ENCODE measurements at places on chromosomes 3 and 15.
A peak's percentile ranks its signal among the peaks of the same experiment; 100 is the strongest.

DNA sequence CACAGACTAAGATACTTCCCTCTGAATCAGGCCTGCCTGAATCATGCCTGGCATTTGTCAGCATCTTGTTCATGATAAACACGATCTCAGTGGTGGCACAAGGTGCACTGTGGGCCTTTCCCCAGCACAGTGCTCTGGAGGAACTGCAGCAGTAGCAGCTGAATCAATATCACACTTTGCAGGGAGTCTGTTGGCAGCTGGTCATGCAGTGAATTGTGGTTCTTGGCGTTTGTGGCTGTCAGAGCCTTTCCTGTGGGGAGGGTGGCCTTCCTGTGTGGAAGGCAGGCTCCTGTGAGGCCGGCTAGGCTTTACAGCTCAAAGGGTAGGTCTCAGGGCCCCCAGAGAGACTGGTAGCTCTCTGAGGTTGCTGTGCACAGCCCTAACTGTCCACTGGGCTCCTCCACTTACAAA, 54.4 kb upstream of the TLE3 start:
- peak; percentile 26 for DNase-seq

DNA sequence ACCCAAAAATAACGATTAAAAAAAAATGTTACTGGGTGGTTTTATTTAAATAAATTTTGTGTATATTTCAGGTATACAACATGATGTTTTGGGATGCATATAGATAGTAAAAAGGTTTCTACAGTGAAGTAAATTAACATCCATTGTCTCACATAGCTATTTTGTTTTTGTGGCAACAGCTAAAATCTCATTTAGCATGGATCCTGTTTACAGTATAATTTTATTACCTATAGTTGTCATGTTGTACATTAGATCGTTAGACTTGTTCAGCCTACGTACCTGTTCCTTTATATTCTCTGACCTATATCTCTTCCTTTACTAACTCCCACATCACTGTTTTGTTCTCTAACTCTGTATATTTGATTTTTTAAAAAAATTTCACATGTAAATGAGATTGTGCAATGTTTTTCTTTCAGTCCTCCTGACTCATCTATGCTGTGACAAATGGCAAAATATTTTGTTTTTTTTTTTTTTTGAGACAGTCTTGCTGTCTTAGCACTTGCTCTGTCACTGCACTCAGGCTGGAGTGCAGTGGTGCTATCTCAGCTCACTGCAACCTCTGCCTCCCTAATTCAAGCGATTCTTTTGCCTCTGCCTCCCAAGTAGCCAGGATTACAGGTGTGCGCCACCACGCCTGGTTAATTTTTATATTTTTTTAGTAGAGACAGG, 45.6 kb downstream of the OIP5 start:
- DNase-seq = no peak

DNA sequence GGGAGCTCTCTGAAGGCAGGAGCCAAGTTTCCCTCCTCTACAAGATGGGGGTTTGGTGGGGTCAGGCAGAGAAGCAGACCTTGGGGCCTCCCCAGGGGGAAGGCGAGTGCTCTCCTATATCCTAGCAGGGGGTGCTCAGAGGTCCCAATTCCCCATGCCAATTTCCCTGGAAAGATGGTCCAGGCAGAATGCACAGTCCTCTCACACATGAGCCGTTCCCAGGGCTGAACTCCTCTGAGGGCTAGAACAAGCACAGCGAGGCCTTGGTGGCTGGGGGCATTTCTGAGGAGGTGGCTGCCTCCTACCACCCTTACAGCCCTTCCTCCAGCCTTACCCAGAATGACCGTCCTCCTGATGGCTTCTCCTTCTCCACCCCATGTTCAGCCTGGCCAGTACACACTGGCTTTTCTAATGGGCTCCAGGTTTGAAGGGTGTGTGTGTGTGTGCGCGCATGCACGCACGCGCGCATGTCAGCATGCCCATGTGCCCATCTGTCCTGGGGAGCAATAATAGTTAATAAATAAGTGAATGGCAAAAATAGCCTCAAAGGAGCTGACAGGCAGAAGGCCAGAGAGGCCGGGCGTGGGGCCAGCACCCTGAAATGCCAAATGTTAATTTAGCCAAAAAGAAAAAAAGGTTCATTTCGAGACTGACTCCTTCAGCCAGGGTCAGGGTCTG, 24.4 kb downstream of the ADCY5 start:
- DNase-seq = no peak

DNA sequence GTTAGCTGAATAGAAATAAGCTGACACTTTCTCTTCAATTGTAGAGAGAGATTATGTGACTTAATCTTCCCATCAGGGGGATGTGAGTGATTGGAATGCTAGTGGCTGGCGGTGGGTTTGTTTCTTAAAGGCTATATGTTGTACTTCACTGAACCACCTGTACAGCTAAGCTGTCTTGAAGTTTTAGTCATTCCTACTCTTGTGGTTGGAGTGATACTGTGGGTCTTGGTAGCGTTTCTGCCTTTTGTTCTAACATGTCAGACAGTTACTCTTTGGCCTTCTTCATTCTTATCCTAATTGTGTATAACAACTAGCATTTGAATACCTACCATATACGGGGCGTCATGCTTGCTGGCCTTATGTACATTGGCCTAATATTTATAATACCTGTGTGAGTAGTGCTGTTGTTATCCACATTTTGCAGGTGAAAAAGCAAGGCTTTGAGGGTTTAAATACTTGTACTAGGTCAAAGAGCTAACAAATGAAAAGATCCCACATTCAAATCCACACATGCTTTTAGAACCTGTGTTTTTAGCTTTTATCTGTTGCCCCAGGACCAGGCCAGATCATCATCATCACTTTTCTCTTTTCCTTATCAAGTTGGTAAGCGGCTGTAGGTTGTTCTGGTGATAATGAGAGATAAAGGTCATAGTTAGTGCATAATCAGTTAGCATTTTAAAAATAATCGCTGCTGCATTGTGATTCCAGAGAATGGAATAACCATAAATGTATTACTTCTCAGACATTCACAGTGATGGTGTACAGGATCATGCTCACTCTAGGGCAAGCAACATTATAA, 50.2 kb downstream of the AKAP13 start:
- peak; percentile 37 for DNase-seq

DNA sequence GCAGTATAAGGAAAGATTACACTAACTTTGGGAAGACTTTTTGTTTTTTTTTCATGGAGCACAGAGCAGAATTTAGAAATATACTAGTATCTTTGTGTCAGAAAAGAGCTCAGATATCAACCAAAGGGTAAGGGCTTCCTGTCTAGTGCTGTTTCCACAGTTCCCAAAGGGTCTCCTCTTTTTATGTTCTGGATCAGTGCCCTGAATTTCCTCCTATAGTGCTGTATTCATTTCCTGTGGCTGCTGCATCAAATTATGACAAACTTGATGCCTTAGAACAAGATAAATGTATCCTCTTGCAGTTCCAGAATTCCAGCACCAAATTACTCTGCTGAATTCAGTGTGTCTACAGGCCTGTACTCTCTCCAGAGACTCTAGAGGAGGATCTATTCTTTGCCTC, 219.8 kb upstream of the THRB start:
- DNase-seq = no peak

- no peak for DNase-seq
Measured at GRCh38 chr3:195701042-195701915, 19.5 kb upstream of the MUC20 start.

DNA sequence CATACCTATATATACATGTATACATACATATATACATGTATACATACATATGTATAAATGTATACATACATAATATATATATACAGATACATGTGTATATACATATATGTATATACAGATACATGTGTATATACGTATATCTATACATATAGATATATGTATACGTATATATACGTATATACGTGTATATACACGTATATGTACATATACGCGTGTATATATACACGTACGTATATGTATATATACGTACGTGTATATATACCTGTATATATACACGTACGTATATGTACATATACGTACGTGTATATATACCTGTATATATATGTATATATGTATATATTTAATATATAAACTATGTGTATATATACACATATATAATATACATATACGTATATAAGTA, 955.2 kb downstream of the AGBL1 start:
- no peak for DNase-seq

- DNase-seq = no peak
Measured at GRCh38 chr3:184180165-184180564, 5.5 kb downstream of the AP2M1 start.

DNA sequence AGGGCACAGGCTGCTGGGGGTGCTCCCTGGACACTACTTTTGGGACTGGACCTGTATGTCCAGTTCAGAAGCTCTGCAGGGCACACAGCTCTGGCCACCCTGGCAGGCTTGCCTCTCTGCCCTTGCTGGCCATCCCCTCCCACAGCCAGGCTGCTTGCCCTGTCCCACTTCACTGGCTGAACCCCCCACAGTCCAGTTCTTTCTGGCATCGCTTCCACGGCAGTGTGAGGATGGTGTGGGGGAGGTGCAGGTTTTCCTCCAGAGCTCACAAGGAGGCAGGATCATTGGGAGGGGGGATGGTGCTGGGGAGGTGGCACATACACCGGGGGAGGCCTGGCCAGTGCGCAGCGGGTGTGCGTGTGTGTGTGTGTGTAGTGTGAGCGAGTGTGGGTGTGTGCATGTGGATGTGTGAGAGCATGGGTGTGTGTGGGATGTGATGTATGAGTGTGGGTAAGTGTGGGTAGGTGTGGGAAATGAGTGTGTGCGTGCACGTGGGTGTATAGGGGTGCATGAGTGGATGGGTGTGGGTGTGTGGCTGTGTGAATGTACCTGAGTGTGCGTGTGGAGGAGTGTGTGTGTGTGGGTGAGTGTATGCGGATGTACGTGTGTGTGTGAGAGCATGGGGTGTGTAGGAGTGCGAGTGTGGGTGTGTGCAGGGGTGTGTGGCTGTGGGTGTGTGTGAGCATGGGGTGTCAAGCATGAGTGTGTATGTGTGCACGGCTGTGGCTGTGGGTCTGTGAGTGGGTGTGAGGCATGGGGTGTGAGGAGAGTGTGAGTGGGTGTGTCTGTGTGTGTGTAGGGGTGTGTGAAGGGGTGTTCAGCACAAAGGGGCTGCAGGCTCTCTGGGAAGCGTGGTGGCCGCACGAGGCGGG, 155.2 kb downstream of the NSMCE3 start:
- DNase-seq = no peak

GRCh38 chr3:134517791-134518190, 31.9 kb downstream of the CEP63 start:
- no peak for DNase-seq

GRCh38 chr15:69666441-69666882, 213.8 kb downstream of the RPLP1 start:
- peak; percentile 82 for DNase-seq

DNA sequence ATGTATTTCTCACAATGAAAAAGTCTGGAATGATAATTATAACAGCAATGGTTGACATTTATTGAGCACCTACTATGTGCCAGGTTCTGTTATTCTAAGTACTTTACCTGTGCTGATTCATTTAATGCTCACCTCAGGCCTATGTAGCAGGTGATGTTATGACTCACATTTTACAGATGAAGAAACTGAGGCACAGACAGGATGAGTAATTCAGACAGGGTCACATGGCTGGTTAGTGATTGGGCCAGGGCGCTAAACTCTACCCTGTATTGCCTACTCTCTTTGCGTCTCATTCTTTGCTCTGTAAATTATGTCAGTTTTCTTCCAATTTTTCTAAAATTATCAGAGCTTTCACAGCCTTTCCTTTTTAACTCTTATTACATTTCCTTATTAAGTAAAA, 98.3 kb downstream of the PIK3R4 start:
- no peak for DNase-seq

- peak; percentile 85 for DNase-seq
Measured at GRCh38 chr3:52446631-52447511, 2.0 kb upstream of the SEMA3G start.

DNA sequence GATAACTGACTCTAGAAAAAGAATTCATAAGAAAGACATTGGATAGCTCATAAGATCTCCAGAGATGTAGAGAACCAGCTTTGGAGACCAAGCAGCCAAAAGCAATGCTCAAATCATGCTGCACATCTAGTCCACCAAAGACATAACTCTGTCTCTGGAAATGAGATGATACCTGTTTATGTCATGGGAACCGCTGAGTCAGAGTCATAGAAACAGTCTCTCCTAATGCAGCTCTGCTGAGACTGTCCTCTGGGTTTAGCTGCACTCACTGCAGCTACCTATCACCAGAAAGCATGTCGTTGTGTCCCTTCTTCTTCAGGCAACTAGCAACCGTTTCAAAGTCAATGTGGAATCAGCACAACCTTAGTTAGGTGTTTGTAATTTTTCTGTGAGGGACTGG, 218.5 kb upstream of the ROBO1 start:
- DNase-seq = no peak

- no peak for DNase-seq
Measured at GRCh38 chr3:63927422-63928280, 15.5 kb upstream of the SCAANT1 start.

DNA sequence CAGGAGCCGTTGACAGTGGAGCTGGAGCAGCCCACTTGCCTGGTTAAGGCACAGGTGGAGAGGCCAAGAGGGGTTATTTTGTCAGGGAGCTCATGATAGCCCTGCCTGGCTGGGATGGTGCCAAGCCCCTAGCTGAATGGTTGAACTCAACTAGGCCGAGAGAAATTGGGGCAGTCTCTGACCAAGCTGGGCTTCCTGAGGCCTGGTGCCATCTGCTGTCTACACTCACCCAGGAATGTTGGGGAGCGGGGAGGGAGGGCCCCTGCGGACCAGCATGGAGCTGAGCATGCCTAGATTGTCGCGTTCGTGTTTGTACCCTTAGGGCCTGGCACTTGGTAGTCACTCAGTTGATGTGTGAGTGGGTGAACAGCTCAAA, 1.2 kb downstream of the BRPF1 start:
- no peak for DNase-seq

- DNase-seq = peak; percentile 19
Measured at GRCh38 chr3:27805282-27805681, 83.2 kb upstream of the EOMES start.

DNA sequence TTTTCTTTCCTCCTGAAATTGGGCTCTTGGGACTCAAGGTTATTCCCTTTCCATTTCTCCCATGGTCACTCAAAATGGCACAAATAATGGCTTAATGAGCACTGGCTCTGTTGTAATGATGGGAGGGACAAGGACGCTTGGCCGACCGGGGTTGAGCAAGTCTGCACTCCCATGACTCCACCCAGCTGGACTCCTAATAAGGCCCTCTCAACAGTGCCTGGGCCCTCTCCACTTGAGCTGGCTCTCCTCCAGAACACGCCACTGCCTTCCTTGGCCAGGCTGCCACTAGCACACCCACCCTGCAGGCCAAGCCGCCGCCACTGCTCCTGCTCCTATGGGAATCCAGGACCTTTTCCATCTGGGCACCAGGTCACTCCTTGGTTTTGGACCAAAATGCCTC, 42.3 kb downstream of the ADCY5 start:
- no peak for DNase-seq

All from activated CD8-positive, alpha-beta T cell treated with anti-CD3 and anti-CD28 coated beads for 36 hours (primary cell).